Non-pigmented ciliary epithelial cell (primary cell): ENCODE measurements at places on chromosomes 11 and 22.

GRCh38 chr11:4926608-4927007, 2.5 kb upstream of the OR51G1 start:
- DNase-seq = no peak

DNA sequence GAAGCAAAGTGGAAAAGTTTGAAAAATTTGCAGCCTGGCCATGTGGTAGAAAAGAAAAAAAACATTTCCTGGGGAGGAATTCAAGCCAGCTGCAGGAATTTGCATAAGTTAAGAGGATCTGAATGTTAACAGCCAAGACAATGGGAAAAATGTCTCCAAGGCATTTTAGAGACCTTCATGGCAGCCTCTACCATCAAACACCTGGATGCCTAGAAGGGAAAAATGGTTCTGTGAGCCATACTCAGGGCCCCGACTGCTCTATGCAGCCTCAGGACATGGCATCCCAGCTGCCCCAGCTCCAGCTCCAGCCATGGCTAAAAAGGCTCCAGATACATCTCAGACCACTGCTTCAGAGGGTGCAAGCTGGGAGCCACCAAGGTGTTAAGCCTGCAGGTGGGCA, 149.1 kb upstream of the SOX6 start:
- DNase-seq = no peak

- no peak for DNase-seq
These were observed 2.1 kb upstream of the AHNAK start for GRCh38 chr11:62548545-62549335.

- DNase-seq = no peak
These were observed 9.2 kb upstream of the MCHR1 start for GRCh38 chr22:40670058-40670457.

DNA sequence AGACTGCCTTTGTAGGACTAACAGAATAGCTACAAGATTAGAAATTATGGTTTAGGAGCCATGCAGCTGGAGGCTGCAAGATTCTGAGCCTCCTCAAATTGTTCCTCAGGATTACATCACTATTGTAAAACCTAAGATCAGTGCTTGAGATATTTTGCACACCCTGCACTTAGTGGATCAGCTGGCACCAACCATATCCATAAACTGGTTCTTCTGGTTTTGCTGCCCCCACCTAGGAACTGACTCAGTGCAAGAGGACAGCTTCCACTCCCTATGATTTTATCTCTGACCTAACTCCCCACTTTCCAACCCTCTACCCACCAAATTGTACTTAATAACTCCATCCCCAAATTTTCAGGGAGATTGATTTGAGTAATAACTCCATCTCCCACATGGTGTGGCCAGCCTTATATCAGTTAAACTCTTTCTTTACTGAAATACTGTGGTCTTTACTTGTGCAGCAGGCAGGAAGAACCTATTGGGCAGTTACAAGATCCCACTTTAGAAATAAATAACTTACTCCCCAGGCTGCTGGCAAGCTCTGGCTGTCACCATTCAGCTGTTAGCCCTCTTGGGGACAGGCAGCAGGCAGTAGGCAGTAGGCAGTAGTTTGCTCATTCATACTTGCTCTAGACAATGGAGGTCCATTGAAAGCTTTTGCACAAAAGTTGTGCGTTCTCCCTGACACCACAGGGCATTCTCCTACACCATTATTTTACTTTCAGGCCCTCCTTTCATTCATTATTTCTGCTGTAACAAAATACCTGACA, 119.0 kb downstream of the SLC17A6 start:
- no peak for DNase-seq

DNA sequence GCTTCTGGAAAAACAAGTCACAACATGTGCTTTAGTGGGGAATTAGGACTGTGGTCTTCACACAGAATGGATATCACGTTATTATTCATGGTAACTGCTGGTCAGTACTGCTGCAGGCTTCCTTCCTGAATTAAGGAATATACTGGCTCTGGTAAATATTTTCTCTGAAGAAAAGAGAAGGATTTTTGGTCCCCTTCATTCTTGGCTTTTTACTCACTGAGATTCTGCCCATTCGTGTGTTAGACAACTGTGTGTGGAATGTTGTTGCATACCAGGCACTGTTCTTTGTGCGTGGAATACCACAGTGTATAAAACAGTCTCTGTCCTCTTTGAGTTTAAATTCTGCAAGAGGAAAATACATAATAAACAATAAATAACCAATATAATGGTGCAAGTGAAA, 80.3 kb downstream of the ALX4 start:
- peak; percentile 31 for DNase-seq

DNA sequence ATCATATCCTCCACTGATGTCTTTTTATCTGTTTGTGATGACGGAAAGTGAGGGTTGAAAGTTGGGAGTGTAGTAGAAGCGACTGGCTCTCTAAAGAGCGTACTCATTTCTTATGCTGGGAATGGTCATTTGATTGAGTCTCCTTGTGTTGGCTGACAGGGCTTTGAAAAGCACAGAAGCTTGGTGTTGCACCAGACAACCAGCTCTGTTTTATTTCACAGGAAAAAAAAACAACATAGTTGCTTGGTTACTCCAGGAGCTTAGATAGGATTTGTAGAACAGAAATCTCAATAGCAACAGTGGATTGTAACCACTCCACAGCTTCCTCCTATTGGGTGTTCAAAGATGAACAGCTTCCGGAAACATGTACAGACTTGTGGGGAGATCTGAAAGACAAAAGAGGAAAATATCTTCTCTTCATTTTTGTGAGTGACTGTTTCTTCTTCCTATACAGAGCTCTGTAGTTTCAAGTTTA, 2.7 kb downstream of the RBM14 start:
- no peak for DNase-seq

DNA sequence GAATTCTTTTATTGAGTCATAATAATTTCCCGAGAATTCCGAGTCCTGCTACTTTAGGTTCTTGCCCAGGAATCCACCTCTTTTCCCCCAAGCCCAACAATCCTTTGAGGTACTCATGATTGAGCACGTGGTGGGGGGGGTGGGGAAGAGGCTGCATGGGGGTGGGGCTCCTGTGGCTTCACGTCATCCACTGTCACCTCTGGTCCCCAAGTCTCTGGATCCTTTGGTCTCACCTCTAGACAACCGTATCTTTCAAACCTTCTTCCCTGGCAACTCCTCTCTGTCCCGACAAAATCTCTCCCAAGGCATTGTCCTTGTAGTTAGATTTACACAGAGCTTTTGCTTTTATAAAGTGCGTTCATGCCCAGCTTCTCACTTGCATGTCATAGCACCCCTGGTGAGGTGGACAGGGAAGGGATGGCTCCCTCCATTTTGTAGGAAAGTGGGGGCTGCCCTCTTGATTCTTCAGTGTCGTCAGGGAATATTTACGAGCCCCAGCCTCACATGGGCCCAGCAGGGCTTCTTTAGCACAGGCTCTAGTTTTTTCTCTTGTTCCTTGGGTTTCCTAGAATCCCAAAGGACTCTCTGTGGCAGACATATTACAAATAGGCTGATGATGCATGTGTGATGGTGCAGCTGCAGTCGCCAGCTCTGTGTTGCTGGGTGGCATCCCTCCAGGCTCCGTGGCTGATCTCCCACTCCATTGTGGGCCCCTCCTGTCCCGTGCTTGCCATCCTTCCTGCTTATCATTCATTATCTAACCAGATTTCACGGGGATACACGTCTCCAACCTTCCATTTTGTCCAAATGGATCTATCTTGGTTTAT, 8.4 kb downstream of the UCP3 start:
- DNase-seq = no peak

DNA sequence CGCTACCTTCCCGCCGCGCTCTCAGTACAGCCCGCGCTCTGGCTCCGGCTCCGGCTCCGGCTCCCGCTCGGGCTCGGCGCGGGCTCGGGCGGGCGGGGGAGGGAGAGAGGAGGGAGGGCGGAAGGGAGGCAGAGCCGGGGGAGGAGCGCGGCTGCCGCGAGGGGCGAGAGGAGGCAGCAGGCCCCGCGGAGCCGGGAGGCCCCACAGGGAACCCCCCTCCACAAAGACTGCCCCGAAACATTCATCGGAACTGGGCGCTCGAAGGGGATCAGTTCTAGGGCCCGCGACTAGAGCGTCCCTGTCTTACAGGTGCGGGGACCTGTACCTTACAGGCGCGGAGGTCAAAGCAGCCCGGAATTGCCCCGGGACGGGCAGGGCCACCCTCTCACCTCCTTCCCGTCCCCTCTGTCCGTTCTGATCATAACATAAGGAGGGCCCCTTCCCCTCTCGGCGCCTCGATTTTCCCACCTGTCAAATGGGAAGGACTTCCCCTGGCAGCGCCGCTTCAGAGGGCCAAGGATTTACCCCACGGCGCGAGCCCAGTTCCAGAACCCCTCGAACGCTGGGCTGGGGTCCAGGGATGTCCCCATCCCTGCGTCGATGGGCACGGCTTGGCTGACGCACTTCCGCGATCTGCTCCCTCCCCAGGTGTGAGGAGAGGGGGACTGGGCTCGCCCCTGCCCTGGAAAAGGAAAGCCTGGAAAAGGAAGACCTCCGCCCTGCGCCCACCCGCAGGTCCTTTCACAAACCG, at the start of gene SHISA8:
Gene SHISA8 (minus strand): TSS at position 40 of the 751 bp plus-strand sequence. CDS start 407 bp downstream, outside the sequence.
- DNase-seq = no peak

DNA sequence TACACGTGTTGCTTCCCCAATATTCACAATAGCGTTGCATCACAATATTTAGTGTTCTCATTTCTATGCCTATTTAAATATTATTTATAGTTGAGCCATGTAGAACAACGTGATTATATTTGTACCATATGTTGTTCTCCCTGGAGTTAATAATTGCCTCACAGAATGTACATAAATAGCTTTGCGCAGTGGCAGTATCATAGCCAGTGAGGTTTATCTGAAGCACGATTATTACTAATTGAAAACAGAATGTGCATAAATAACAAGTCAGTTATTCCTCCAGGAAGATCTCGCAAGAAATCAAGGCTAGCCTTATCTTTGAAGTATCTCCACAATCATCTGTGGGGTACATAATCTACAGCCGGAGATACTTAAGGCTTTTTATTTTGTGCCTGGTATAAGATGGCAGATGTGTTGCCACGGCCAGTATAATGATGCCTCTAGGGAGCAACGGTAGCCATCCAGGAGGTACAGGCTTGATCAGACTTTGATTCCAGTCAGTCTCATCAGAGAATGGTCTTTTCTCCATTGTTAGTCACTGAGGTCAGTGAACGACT, 197.5 kb downstream of the MSANTD4 start:
- no peak for DNase-seq

- DNase-seq = no peak
These were observed 30.6 kb downstream of the SCUBE1 start for GRCh38 chr22:43312608-43313007.

DNA sequence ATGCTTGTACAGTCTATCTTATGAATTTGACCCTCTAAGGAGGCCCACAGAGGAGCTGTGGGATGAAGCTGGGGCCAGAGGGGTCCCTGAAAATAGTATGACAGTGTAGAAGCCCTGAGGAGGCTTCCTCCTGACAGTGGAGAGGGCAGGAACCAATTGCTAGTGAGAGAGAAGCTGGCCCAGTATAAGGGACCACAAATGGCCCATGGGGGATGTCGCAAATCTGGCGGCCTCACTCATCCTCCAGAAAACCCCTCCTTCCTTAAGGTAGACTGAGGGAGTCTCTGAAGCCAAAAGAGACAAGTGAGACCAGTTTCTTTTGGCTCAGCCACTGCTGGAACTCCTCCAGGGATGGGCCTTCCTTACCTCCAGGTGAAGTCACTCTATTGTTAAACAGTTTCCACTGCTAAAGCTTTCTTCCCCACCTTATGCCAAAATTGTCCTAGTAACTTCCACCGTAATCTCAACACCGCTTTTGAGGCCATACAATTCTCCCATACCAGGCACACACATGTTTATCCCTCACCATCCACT, 17.8 kb upstream of the CASTOR1 start:
- no peak for DNase-seq

DNA sequence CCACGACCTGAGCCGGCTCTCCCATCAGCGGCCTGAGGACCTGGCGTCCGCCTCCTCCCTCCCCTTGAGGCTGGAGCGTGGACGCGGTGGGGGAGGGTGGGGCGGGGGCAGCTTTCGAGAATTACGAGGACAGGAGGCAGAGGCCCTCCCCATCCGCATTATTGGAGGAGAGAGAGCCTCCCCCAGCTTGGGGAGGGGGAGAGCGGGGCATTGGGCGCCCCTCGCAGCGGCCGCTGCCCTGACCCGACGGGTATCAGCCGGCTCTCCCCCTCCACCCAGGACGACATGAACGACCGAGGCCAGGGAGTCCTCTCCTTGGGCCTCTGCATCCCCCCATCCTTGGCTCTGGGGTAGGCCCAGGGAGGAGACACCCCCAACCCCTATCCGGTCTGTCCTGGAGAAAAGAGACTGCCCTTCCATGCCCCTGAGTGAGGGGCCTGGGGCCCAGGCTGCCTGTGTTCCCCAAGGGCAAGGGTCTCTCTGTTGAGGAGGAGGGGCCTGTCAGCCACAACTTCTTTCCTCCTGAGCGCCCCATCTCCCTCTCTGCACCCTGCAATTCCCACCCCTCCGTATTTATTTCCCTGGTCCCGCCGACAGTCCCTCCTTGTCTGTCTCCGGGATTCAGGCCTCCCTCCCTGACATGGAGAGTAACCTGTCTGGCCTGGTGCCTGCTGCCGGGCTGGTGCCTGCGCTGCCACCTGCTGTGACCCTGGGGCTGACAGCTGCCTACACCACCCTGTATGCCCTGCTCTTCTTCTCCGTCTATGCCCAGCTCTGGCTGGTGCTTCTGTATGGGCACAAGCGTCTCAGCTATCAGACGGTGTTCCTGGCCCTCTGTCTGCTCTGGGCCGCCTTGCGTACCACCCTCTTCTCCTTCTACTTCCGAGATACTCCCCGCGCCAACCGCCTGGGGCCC, 495 bp downstream of the GPR137 start:
- DNase-seq = no peak

DNA sequence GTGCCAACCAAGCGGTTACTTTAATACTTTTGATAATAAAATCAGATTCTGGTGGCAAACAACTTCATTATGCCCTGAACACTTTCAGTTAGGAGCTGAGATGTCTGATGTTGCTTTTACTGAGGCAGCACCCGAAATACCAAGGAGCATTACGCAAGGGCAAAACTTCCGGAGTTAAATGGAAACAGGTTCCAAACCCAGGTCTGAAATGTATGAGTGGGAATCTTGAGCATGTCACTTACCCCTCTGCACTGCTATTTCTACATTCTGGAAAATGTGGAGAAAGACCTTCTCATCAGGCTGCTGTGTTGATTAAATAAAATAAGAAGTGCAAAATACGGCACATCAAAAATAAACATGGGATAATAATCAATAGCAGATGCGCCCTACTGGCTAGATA, 315.1 kb downstream of the LARGE1 start:
- DNase-seq = no peak

DNA sequence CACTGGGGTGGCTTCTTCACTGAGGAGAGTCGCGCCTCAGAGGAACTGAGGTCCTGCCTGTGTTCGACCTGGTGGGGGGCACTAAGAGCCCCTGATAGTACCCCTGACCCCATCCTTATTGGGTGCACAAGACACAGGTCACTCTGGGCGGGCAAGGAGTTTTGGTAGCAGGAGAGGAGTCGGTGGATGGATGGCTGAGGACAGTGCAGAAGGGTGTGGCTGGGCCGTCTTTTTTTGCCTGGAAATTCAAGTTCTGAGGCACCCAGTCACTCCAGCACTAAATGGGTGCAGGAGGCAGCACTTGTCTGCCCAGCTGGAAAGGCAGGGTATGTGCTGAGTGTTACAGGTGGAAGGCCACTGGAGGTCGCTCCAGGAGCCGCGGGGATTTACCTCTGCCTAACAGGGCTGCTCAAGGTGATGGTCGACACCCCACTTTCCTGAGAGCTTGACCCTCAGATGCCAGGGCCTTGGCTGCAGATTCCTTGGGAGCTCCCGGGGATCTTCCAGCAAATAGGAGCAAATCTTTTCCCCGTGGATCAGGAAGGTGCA, 960 bp downstream of the TSSC4 start:
- no peak for DNase-seq

GRCh38 chr22:19859861-19860510, 5.3 kb upstream of the GNB1L start:
- DNase-seq = no peak

GRCh38 chr11:2594267-2594666, 105.5 kb downstream of the KCNQ1OT1 start:
- DNase-seq = no peak
